ENCODE measurements at places on chromosomes 12 and 14.

DNA sequence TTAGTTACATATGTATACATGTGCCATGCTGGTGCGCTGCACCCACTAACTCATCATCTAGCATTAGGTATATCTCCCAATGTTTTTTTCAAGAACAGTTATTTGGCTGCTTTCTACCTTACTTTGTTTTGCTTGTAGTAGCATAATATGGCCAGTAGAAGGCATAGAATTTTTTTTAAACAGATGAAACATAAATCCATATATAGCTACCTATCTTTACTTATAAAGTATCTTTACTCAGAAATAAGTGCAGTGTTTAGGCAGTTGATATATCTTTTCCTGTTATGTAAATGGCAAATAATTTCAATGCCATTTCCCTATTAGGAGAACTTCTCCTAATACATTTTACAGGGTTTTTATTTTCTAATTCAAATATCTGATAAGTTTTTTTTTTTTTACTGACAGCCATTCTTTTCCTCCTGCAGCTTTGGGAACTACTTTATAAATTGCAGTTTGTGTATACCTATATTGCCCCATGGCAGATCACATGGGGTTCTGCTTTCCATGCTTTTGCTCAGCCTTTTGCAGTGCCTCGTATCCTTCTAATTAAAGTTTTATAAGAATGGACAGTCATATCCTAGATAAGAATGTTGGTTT lies 143.1 kb downstream of the PCNX1 start:
- DNase-seq, result no peak

GRCh38 chr14:65304963-65305362 lies 107.6 kb upstream of the FUT8 start:
- DNase-seq, result no peak

- DNase-seq, result no peak
Observed at GRCh38 chr14:104460791-104461651, 118.5 kb upstream of the C14orf180 start.

DNA sequence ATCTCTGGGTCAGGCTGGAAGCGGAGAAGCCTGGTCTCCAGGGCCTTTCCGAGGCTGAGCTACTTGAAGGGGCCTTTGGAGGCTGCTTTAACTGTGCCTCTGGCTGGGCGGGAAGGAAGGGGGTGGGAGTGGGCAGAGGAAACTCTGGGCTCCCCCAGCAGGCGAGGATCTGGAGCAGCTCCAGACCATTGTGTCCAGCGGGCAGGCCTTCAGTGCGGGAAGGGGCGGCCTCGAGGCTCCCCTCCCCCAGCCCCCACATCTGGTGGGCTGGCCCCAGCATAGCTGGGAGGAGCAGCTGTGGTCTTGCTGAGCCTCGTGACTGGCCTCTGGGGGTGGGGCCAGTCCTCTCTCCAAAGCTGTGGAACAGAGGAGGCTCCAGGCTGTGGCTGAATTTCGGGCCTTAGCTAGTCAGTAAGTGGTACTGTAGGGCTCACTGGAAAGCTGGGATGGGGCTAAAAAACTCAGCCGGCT lies 3.4 kb downstream of the TAMALIN start:
- DNase-seq, result peak; percentile 89

GRCh38 chr12:3491938-3492792 lies 1.2 kb downstream of the PRMT8 start:
- DNase-seq, result peak; percentile 17

DNA sequence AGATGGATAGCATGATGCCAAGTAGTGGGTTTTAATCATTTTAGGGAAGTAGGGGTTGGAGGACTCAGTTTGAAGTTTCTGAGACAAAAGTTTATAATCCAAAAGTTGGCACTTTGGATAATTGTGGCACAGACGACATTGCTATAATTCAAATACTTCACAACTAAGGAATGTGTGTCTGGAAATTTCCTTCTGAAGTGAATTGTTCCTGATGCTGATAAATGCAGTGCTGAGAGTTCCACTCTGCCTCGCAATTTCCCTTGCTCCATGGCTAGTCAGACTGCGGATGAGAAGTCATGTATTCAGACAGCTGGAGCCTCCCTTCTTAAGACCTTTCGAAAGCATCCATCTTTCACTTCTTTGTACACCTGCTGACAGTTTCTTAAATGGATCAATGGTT lies 393.3 kb upstream of the PRICKLE1 start:
- DNase-seq, result no peak

DNA sequence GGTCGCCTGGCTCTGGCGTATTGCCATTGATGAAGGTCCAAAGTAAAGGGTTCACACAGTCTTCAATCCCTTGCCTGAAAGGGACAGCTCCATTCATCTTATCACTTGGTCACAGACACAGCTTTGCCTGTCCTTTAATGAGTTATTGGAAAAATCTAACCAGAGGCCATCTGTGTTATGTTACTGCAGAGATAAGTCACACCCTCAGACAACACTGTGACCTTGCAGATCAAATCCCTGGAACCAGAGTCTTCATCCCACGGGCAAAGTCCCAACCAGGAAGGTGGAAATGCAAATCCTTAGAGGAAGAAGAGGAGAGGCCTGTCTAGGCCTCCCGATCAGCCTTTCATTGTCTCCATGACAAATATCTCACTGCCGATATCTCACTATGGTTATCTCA lies 68.3 kb upstream of the SCN8A start:
- DNase-seq, result no peak

GRCh38 chr12:18462442-18462841 lies 201.1 kb downstream of the PIK3C2G start:
- DNase-seq, result peak; percentile 65

- no peak for DNase-seq
Observed at GRCh38 chr12:16119618-16120415, 157.7 kb downstream of the SLC15A5 start.

DNA sequence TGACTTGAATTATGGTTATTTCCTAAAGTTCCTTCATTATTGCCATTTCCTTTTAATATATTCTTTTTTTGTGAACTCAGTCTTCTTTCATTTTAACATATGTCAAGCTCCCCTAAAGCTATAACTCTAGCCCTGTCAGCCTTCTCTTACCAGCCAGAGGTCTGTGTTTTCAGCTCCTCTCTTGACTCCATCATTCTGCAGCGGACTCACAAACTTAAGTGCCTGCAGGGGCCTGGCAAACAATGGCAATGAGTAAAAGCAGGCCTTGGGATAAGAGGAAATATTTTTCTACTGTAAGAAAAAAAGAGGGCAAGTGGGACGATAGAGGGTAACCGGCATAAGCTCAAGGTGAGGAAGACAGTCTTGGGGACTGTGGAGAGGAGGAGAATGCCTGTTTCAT lies 424.5 kb upstream of the RGS6 start:
- no peak for DNase-seq

DNA sequence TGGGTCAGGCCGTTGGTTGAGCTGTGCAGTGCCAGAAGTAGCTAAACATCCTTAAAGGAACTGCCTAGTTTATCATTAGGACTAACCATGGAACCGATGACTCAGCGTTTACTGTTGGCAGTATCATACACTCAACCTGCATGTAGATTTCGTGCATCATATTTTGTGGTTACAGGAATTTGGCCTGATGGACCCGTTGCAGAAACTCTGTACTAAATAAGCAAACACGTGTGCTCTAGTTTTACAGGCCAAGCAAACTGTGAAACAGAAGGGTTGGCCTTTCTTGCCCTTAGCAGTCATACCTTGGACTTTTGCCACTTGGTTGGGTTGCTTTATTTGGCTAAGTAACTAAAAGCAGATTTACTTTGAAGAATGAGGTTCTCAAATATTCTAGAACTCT lies 35.6 kb downstream of the DGLUCY start:
- DNase-seq, result peak; percentile 99

- no peak for DNase-seq
Observed at GRCh38 chr14:36478782-36479181, 41.2 kb downstream of the NKX2-1 start.

DNA sequence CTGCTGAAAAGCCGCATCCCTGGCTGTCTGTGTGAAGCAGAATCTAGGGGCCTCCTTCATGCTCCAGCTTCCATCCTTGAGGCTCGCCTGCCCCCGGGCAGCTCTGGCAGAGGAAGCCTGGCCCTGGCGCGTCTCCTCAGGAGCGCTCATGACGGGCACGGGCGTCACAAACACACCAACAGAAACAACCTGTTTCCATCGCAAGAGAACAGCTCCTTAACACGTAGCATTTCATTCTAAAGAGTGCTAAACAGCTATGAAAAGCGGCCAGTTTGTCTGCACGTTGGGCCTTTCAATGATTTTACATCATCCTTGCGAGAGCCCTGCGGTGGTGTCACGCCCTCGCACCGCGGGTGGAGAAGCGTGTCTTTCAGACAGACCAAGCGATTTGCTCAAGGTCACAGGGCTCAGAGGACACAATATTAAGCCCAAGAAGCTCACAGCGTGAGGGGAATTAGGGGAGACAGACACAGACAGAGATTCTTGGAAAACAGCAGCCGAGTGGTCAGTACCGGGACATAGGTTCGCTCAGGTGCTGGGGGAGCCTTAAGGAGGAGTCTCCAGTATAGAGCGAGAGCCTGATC lies 4.9 kb downstream of the ADGRD1 start:
- no peak for DNase-seq

- no peak for DNase-seq
Observed at GRCh38 chr12:120229071-120229486, 28.2 kb upstream of the RPLP0 start.

DNA sequence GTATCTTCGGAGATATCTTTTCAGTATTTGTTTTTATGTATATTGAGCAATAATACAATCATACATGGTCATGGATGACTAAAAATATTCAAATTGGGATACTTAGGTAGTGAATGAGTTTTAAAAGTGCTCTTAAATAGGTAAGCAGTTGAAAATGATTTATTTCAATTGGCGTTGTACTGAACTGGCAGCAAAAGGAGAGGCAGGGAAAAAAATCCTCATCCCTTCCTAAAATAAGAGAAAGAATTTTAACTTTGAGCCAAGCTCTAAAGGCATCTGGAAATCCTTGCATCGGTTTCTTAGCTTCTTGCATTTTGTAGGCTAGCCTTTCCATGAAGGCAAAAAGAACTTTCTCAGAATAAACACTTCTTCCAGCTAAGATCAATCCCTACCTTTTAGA lies 125.2 kb downstream of the MGST1 start:
- no peak for DNase-seq

DNA sequence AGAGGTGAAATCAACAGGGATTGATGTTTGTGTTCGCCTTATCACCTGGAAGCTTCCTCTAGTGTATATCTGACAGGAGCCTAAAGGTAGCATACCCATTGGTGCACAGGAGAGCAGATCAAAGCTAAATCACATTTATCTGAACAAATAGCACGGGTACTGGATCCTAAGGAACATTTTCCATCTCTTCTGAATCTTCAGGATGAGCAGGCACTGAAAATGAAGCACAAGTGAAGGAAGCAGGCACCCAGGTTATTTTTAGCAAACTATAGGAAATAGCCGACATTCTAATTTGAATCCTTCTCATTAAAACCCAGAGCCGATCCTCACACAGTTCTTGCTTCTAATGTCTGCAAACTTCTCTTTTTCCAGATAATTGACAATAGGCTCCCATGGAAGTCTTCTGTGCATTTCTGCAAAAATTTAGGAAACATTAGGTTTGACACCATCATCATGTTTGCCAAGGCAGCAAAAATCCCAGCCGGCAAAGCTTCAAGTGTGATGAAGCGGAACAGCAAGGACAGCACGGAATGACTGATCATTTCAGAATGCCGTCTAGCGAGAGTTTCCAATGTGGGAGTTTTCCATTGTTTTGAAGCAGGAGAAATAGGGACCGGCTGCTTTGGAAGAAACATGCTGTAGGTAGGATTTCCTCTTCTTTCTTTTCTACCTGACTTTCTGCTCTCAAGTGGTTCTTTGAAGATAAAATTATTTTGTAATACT lies 24.3 kb upstream of the RGS6 start:
- DNase-seq, result no peak

GRCh38 chr14:26959972-26960660 lies 362.3 kb upstream of the NOVA1 start:
- DNase-seq, result no peak

DNA sequence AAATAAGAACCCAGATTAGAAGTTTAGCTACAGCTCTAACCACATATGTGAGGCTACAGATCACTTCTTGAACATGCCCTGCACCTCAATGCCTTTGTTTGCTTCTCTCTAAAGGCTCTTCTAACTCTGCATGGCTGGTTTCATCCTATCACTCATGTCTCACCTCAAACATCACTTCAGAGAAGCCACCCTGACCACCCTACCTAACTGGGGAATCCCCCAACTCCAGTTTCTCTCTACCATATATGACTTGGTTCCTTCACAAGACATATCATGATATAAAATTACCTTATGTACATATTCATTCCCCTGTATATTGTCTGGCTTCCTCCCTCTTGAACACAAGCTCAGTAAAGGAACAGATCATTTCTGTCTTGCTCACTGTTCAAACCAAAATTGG lies 250.2 kb upstream of the GRIP1 start:
- DNase-seq, result no peak

GRCh38 chr14:83780321-83780720 lies 1749.6 kb upstream of the FLRT2 start:
- DNase-seq, result no peak

GRCh38 chr12:124761871-124762270 lies 101.8 kb downstream of the SCARB1 start:
- no peak for DNase-seq

GRCh38 chr12:31896514-31897039 lies 62.6 kb upstream of the RESF1 start:
- DNase-seq, result no peak

DNA sequence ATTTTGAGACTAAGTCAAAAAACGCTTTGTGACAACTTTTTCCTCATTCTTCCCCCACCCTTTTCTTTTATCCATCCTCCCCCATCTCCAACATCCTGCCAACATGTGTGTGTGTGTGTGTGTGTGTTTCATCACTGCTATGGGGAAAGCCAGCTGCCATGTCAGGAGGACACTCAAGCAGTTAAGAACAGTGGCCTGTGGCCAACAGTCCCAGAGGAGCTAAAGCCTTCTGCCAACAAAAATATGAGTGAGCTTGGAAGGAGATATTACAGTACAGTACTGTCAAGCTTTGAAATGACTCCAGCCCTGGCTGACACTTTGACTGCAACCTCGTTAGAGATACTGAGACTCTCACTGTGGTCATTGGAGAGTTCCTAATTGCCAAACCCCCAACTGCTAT lies 5.0 kb upstream of the CSRP2 start:
- DNase-seq, result peak; percentile 38

DNA sequence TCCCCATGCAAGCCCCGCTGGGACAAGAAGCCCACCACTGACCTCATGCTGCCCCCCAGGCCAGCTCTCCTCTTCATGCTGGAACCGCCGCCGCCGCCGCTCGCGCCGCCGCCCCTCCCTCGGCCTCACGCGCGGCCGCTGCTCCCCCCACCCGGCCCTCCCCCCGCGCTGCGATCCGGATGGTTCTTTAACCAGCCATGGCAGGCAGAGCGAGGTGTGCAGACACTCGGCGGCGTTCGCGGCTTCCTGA lies at the start of gene DCAF5:
TSS of gene DCAF5 (minus strand) at position 218 of the 250 bp plus-strand sequence. CDS start at position 77, 141 bp downstream.
- no peak for DNase-seq
